ENCODE measurements at places on chromosomes 5 and 9.

DNA sequence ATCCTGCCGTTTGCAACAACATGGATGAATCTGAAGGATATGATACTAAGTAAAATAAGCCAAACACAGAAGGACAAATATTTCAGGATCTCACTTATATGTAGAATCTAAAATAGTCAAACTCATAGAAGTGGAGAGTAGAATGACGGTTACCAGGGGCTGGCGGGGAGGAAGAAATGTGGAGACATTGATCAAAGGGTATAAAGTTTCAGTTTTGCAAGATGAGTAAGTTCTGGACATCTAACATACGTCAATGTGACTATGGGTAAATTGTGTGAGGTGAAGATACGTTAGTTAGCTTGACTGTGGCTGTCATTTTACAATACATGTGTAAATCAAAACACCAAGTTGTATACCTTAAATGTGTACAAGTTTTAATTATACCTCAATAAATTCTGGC is 200.3 kb downstream of the SNX18 start:
- no peak for DNase-seq

DNA sequence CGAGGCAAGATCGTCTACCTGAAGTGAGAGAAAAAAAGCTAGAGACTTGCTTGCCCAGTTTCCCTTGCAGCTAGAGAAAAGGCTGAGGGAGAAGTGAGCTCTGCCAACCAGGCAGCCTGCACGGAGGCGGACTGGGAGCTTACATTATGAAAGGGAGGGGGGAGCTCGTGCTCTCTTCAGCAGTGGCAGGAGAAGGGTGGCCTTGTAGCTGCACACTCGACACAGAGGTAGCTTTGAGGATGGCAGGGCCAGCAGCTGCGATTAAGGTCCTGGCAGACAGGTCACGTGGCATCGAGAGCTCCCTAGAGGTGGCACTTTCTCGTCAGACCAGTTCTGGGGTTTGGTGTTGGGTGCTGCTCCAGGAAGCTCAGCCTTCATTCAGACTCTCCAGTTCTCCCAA is 26.7 kb downstream of the APBA1 start:
- DNase-seq = no peak

GRCh38 chr5:54772684-54773083 is 212.7 kb downstream of the ESM1 start:
- no peak for DNase-seq

- DNase-seq = no peak
These were observed 76.1 kb downstream of the HMHB1 start for GRCh38 chr5:143887903-143888665.

DNA sequence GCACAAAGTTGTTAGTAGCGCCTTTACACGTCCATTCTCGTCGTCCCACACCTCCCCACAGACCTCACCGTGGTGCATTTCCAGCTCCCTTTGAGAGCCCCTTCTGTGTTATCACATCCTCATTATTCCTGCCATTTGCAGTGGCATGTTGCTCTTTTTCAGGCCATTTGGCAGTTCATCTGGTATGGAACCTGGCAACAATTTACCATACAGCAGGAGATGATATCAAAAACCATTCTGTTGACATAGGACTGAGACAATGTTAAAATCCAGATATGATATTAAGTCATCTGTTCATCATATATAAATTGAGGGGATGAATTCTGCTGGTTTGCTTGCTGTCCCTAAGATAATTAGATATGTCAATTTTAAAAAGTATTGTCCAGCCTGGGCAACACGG is 83.0 kb downstream of the TMEM174 start:
- DNase-seq = no peak

DNA sequence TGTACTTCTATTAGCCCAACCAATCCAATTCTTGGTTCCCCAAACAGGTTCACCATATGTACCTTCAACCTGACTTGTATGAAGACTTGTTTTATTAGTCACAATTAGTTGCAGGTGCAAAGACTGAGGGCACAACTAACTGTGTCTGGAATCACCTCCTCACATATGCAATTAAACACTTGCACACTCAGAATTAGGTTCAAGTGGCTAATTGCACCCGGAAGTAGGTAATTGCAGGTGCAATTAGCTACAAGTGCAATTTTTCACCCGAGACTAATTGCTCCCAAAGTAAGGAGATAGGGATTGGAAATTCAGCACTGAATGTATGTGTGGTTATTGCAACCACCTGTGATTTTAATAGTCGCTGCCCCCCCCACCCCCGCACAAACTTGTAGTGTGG is 338.9 kb downstream of the ZSWIM6 start:
- no peak for DNase-seq

DNA sequence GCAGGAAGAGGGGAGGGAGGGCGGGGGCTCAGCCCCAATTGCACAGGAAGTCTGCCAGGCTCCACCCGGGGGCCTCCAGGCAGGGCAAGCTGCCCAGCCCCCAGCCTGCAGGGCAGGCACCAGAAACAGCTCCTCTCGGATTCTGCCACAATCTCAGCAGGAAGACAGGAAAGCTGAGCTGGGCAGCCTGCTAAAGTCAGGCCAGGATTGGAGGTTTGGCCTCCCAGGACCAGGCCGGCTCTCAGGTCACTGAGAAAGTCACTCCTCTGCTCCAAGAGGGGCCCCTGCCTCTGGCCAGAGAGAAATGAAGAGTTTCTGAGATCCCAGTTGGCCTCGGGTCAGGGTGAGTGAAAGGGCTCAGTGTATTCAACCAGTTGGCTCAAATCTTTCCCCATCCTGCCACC is 54.6 kb upstream of the STXBP1 start:
- peak; percentile 61 for DNase-seq

DNA sequence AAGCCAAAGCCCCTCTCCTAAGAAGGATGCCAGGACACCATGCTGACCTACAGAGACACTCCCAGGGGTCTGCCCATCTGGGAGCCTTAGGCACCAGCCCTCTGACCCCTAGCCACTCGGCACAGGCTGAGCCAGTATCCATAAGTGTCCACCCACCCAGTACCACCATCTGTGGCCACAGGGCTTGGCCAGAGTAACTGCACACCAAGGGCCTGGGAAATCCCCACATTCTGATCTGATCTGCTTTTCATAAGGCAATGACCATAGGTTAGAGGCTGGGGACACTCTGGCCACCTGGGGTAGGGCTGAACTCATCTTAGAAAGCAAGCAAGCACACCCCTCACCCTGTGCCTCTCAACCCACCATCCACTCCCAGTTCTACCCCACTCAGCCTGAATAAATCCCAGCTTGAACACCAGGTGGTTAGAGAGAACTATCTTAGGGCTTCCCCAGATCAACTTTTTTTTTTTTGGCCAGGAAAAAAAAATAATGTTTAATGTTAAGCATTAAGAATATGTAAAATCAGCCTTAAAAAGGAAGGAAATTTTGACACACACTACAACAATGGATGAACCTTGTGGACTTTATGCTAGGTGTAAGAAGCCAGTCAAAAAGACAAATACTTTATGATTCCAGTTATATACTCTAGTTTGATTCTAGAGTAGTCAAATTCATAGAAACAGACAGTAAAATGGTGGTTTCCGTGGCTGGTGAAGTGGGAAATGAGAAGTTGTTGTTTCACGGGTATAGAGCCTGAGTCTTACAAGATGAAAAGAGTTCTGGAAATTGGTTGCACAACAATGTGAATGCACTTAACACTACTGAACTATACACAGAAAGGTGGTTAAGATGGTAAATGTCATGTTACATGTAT is 6.2 kb downstream of the GNPDA1 start:
- no peak for DNase-seq

GRCh38 chr9:121889990-121890563 is 203.0 kb downstream of the TTLL11 start:
- no peak for DNase-seq

DNA sequence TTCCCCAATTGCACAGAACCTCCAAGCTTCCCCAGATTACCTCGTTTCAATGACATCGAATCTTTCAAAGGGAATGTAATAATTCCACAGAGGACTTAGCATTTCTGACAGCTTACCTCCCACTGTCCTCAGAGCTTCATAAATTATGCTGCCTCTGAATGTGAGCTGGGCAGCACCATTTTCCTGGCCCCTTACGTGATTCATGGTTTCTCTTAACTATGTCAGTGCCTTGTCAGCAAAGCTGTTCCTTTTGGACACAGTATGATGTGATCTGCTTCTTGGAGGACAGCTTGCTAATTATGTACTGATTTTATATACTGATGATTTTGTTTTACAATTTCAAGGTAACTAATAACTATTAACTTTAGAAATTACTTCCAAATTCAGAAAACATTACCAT is 27.7 kb upstream of the SSBP2 start:
- no peak for DNase-seq

- DNase-seq = no peak
These were observed 88.1 kb downstream of the SH3TC2 start for GRCh38 chr5:148974642-148975327.

- no peak for DNase-seq
These were observed 4.8 kb downstream of the FOXI1 start for GRCh38 chr5:170110403-170111087.

- no peak for DNase-seq
These were observed 14.2 kb upstream of the NCS1 start for GRCh38 chr9:130158001-130158400.

GRCh38 chr9:117687532-117687931 is 16.7 kb upstream of the TLR4 start:
- no peak for DNase-seq

DNA sequence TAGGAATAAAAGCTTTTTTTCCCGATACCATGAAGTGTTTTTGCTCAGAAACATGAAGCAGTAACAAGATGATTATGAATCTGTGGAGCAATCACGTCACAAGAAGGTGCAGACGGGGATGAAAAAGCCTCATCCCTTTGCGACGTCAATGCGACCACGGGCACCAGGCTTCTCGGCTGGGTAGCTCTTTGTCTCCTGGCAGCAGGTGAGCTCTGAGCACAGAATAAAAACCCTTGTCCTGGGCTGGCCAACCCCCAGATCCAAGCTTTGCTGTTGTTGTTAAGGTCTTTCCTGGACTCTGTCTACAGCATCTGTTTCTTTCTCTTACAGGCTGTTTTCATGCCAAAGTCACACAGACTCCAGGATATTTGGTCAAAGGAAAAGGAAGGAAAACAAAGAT is 113.8 kb downstream of the ANKRD18B start:
- DNase-seq = no peak

GRCh38 chr9:136694872-136695247 is 7.6 kb upstream of the AGPAT2 start:
- no peak for DNase-seq

DNA sequence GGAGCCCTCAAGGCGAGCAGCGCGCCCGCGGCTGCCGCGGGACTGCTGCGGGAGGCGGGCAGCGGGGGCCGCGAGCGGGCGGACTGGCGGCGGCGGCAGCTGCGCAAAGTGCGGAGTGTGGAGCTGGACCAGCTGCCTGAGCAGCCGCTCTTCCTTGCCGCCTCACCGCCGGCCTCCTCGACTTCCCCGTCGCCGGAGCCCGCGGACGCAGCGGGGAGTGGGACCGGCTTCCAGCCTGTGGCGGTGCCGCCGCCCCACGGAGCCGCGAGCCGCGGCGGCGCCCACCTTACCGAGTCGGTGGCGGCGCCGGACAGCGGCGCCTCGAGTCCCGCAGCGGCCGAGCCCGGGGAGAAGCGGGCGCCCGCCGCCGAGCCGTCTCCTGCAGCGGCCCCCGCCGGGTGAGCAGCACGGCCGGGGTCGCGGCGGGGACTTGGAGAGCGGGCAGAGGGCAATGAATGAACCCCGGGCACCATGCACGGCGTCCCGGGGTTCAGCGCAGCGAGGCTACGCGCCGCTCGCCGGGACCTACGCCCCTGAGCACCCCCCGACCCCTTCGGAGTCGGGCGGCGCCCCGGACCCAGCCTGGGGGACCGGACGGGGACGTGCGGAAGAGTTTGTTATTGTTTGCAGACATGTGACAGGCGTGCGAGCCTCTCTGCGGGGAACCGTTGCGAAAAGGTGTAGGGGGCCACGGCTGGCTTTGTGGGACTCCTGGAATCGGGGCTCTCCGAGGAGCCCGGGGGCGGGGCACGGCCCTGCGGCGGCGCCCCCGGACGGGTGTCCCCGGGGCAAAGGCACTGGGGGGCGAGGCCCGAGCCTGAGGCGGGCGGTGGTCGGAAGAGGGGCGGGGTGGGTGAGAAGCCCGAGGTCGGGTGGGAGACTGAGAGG is 553 bp downstream of the MAP3K1 start:
- no peak for DNase-seq

- no peak for DNase-seq
These were observed 47.3 kb downstream of the NUP155 start for GRCh38 chr5:37323607-37324006.

GRCh38 chr9:20137425-20137824 is 348.6 kb upstream of the SLC24A2 start:
- no peak for DNase-seq

- DNase-seq = no peak
These were observed 226.4 kb upstream of the ISL1 start for GRCh38 chr5:51156838-51157237.

DNA sequence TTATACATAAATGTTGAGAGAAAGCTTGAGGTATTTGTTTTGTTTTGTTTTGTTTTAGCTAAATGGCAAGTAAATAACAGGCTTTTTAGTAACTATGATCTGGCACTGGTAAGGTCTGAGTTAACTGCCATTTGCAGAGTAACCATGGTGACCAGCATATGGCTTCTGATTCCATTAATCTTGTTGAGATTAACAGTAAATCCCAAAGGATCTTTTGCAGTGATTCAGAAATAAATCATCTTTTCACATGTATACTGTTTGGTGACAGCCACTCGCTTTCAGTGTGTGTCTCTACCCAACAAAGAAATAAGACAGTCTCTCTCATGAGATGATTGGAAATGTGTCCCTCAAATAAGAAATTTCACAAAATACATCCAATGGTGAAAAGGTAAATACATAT is 235.6 kb downstream of the RAB3C start:
- DNase-seq = no peak

GRCh38 chr5:172758077-172758833 is 12.7 kb downstream of the DUSP1 start:
- no peak for DNase-seq

DNA sequence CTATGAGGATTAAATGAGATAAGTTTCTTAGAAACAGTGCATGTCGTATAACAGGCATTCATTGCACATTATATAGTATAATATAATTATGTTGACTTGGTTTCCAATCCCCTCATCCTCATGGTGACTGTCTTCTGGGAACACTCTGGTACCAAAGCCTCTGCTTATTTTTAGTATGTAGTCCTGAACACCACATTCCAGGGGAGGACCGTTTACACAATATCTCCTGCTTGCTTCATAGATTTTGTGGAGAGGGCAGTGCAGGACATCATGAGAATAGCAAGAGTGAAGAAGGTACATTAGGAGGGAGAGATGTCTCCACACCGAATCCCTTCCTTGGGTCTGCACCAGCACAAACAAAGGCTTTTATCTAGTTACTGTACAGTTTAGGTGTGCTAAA is 20.5 kb upstream of the BHMT start:
- DNase-seq = no peak

GRCh38 chr9:106307670-106308069 is 555.3 kb upstream of the ZNF462 start:
- DNase-seq = peak; percentile 64

GRCh38 chr5:55469839-55470238 is 64.9 kb downstream of the PLPP1 start:
- no peak for DNase-seq

GRCh38 chr5:114500756-114501155 is 138.9 kb downstream of the KCNN2 start:
- no peak for DNase-seq
